NCI-H774 (cell line): ENCODE measurements at places on chromosomes 16 and 17.

DNA sequence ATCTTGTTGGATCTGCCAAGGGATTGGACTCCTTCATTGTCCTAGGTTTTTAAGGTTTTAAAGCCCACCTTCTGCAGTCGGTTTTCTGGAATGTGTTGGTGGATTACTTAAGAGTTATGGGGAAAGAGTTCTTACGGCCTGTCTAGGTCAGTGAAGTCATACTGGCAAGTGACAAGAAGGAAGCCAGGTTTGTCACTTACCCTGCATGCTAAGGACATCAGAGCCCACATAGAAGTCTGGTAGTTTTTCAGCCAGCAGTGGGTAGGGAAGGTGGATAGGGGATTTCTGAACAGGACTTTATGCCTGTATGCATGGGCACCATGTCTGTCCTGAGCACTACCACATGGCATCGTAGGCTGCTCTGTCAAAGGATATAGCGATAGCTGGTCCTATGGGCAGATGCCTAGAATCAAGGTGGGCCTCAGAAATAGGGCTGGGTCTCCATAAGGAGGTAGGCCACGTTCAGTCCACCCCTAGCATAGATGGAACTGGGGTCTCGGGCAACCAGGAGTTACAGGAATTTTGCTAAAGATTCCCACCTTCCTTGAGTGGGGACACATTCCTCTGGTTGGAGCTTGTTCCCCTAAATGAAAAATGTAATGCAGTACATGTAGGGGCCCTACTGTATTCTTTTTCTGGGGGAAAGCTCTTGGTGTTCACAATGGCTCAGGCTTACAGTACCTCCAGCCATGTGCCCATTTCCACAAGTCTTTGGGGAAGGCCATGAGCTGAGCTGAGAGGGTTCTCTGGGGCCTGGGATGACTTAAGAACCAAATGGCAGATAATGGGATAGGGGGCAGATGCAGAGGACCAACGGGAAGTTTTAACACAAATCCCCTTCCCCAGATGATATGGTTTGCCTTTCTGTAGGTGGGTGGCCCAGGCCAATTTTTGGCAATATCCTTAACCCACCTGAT is 27.5 kb downstream of the TRPV2 start:
- DNase-seq = no peak

DNA sequence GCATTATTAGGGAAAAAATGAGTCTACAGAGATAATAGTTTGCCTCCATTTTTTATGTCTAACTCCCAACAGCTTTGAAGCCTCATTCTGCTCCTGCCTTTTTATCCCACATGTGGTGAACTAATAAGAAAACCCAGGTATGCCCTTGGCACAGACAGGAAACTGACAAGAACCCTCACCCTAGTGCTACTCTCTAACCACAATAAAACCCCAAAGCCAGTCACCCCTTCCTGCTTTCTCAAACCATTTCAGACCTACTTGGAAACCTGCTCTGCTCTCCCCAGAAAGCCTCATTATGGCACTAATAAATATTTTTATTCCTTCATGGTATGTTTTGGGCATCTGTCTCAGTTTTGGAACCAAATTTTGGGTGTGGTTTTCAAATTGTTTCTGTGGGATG is 3.9 kb upstream of the MARVELD3 start:
- DNase-seq = no peak

DNA sequence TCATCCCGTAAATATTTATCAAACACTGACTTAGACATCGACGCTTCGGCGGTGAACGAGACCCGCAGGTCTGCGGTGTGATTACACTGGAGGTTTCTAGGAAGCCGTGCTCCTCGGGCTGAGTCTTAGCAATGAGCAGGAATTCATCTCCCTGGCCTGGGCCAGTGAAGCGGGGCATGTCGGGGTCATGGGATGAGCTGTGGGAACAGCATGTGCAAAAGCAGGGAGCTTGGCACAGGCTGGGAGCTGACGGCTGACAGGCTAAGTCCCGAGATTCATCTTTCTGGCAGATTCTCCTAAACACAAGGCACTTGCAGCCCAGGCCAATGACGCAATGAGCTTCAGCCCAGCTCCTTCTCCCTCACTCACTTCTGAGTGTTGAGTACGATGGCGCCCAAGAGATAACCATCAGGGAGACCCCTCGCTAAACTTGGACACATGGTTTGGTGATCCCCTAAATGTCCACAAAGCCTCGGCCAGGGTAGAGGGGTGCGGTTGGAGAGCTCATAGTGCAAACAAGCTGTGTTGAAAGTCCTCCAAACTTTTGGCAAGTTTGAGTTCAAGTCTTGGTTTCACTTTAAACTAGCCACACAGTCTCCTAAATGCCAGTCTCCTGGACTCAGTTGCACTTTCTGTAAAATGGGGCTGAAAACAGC is 12.8 kb downstream of the CRISPLD2 start:
- no peak for DNase-seq

DNA sequence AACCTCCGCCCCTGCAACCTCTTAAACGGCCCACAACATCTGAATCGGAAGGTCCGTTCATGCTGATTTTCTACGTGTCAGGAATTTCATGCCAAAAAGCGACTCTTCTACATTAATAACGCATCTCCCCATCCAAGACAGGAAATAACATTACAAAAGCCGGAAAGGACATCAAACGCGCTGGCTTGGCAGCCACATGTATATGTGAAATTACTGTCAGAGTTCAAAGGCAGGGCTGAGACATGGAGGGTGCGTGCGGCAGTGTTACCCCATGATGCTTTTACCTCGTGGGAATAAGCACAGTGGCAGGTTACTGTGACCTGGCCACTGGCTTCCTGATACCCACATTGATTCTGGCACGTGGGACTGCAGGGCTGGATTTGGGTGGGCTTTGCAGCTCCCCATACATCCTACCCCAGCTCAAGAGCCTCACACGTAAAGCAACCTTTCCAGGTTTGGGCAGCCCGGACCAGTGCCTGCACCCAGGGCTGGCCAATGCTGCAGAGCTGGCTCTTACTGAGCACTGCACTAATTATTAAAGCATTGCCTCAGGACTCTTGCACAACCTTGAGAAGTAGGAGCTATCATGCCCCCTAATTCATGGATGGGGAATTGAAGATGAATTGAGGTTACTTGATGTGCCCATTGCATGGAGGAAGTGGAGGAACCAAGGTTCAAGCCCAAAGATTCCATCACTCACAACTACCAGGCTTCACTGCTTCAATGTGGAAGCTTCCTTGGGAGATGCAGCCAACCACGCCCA is 120.6 kb upstream of the FOXF1 start:
- no peak for DNase-seq
